ENCODE measurements at places on chromosomes 6 and 20.

DNA sequence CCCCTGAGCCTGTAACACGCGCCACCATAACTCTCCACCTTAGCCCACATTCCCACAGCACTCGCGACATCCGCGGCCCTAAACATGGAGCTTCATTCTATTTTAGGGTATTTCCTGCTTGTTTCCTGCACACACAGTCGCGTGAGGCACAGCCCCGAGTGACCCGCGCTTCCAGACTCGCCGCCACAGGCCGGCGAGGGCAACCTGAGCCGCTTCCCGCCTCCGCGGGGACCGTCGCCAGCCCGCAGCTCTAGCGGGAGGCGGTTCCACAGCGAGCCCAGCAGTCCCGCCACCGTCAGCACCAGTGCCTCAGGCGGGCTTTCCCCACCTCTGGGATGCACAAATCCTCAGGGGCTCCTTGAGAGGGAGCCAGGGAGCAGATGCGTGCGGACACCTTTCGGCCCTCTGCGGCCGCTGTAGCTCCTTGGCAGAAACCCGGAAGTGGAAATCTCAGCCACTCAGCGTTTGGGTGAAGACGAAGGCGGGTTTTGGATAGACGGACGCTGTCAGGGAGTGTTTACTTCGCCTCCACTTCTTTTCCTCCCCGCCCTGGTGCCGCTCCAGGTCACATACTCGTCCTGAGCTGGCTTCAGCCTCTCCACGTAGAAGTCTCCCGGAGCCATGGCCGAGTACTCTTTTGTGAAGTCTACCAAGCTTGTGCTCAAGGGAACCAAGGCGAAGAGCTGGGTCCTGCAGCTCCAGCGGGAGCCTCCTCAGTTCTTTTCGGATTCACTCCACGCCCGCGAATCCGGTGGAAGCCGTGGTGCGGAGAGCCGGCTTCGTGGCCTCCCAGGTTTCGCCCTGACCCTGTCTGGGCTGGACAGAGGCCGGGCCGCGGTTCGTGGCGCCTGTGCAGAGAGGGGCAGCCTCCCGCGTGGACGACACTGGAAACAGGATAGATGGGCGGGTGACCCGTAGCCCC, 2177.4 kb upstream of the DEFB115 start:
- no peak for DNase-seq

DNA sequence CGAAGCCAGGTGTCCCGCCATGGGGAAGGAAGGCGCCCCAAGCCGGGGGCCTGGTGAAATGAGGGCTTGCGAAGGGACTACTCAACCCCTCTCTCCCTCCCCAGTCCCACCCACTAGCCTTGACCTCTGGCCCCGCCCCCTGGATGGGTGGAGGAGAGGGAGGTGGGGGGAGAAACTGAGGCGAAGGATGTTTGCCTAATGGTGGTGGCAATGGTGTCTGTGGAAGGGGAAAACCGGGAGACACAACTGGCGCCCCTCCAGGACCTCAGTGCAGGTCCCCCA, at the start of gene POU5F1:
POU5F1 (minus strand) TSS at position 83 of the 282 bp plus-strand sequence; CDS start at position 21, 62 bp downstream.
- no peak for DNase-seq

DNA sequence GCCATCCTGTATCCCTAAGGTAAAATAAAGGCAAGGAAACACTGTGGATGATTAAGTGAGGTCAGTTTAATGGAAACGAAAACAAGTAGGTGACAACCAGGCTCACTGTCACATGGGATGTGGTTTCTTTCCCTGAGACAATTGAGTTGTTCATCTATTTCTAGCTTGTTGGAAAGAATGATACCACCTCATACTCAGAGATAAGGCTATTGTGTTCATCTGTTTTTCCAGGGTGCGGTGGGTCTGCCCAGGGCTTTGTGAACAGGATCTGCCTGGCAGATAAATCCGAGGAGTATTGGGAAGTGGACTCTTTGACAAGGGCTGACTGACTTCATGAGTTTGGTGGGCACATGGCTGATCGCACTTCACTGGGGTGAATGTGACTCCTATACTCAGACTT, 80.8 kb upstream of the TIAM2 start:
- no peak for DNase-seq

DNA sequence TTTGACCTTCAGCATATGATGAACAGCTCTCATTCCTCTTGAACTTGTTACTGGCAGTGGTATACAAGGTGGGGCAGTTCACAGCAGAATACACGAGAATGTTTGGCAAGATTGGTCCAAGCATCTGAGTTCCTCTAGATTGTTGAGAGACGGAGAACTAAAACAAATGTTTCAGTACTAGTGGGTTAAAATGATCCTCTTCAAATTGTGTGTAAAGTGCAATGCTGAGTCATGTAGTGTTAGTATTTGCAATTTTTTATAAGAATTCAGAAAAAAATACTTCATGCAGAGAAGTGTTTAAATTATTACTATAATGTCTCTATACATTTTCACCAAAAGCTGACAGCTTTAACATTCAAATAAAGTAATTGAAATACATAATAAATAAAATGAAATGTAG, 879.8 kb downstream of the TFAP2A start:
- no peak for DNase-seq

- DNase-seq = no peak
Observed at GRCh38 chr20:63082308-63082938, 75.7 kb upstream of the BHLHE23 start.

DNA sequence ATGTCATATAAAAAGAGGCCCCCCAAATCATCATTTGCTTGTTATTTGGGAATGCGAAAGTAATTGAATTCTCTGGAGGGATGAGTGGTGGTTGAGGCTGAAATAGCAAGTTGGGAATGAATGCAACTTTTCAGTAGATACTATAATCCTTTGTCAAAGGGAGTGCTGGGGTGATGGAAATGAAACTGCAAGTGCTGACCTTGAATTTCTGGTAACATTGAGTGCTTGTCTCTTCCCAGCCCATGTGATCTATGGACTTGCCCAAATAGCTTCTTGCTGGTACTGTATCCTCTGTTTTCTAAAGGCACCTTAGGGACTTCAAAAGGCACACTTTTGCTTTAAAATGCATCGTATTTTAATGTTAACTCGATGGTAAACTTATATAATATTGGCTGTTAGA, 14.8 kb downstream of the PAQR8 start:
- no peak for DNase-seq

- DNase-seq = no peak
Observed at GRCh38 chr6:33431880-33432541, 12.1 kb downstream of the SYNGAP1 start.

- no peak for DNase-seq
Observed at GRCh38 chr6:32298632-32299336, 72.9 kb downstream of the TSBP1 start.

- no peak for DNase-seq
Observed at GRCh38 chr6:10545482-10545881, 24.3 kb downstream of the GCNT2 start.
